Right ventricle myocardium inferior (tissue), 1 donor: ENCODE measurements at places on chromosomes 7 and 10. TPM values are rescaled to one million over a fixed set of nuclear protein-coding genes. Genes with fewer than 3 reads are reported as not detected.

ACTL6B gene
- total RNA-seq = not detected

ARF5 gene
- total RNA-seq = 78.1 TPM

TUBB8 gene
- not detected for total RNA-seq

- DNase-seq = no peak
Observed at GRCh38 chr10:101063548-101064414, 2.0 kb downstream of the KAZALD1 start.

DNA sequence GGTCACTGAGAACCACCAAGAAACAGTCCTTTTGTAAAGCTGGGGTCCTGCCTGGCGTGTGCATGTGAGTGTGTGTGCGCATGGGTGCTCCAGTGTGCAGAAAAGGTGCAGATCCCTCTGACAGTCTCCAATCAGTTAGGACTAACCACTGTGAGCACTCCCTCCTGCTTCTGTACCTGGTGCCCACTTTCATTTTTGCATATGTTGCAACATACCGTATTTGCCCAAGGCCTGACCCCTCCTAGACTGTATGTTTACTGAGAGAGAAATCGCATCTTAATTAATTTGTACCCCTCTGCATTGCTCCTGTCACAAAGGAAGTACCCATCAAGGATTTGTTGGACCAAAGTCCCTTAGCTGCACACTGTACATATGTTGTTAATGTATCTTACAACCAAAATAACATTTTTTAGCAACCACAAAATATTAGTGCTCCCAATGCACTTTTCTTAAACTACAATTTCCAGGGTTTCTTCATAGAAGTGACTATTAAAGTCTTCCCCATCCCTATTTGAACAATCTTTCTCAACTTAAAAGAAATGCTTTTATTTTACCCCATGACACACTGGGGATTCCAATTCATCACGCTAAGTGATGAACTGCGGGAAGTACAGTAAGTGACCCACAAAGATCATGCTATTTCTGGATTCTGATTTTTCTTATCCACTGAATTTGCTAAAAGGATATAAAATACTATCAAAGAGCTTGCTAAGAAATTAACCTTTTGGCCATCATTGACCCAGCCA lies 16.6 kb downstream of the PAXIP1 start:
- DNase-seq = no peak

GRCh38 chr7:37703361-37703760 lies 19.8 kb downstream of the GPR141 start:
- DNase-seq = no peak

- no peak for DNase-seq
Observed at GRCh38 chr7:29401769-29402168, 161.9 kb upstream of the PRR15 start.

DNA sequence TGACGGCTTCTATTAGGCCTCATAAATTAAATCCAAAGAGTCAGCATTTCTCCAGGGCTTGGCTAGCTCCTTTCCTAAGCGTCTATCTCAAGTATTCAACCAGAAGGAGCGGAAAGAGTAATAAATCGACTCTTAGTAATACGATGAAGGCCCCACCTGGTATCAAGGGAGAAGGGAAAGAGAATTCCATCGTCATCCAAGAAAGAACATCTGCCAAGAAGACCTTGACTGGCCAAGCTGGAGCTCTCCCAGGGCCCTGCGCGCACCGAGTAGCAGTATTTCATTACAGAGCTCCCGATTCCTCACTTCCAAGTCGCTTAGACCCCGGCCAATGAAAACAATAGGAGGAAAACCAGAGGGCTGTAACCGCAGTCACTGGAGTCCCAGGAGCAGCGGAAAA lies 178.0 kb upstream of the FRMD4A start:
- no peak for DNase-seq

DNA sequence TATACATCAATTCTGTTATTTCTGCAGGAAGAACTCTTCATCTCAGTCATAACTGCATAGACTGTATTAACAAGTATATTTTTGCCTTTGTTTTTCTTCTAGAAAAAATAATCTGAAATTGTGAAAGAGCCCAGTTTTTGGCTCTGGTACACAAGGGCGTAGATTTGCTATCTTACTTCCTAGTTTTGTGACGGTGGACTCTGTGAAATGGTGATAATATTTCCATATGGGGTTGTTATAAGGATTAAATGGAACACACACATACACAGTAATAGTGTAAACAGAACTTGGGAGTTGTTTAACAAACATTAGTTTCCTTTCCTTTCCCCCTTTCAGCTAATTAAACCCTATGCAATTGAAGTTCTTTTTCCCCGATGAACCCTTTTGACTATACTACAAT lies 108.7 kb downstream of the MKLN1 start:
- no peak for DNase-seq

DNA sequence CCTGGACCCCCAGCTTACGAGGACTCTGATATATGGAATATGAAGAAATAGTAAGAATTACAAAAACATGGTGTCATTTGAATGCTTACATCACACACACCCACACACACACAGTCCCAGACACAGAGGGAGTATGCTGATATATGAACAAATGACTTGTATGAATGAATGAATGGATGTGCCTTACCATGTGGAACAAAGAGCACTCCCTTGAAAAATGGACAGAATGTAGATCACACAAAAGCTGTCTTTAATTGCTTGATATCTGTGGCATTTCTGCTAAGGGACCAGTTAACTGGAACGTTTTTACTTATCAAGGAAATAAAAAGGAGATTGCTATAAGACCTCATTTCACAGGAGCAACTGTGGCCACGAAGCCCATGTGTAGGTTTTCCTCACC lies 46.0 kb downstream of the PRTFDC1 start:
- no peak for DNase-seq

GRCh38 chr7:127988751-127989150 lies 42.5 kb downstream of the LRRC4 start:
- DNase-seq = no peak

- no peak for DNase-seq
Observed at GRCh38 chr10:5338010-5338409, 26.8 kb upstream of the UCN3 start.

GRCh38 chr10:49353895-49354566 lies 41.9 kb downstream of the DRGX start:
- DNase-seq = no peak

- peak; percentile 72 for DNase-seq
Observed at GRCh38 chr7:37663693-37664092, 19.9 kb upstream of the GPR141 start.

- DNase-seq = no peak
Observed at GRCh38 chr7:52537051-52537450, 498.4 kb upstream of the POM121L12 start.
